ENCODE measurements at places on chromosomes 11 and 22.

GRCh38 chr11:78567209-78567608 is 7.5 kb downstream of the NARS2 start:
- DNase-seq: no peak

GRCh38 chr11:108985945-108986279 is 321.0 kb downstream of the DDX10 start:
- peak; percentile 20 for DNase-seq

- no peak for DNase-seq
Measured at GRCh38 chr11:112249871-112250610, 10.6 kb downstream of the PLET1 start.

- no peak for DNase-seq
Measured at GRCh38 chr22:34886391-34886790, 179.6 kb upstream of the ISX start.

- no peak for DNase-seq
Measured at GRCh38 chr11:10797531-10797930, 11.2 kb downstream of the EIF4G2 start.

GRCh38 chr11:13691286-13691899 is 22.9 kb downstream of the FAR1 start:
- no peak for DNase-seq

DNA sequence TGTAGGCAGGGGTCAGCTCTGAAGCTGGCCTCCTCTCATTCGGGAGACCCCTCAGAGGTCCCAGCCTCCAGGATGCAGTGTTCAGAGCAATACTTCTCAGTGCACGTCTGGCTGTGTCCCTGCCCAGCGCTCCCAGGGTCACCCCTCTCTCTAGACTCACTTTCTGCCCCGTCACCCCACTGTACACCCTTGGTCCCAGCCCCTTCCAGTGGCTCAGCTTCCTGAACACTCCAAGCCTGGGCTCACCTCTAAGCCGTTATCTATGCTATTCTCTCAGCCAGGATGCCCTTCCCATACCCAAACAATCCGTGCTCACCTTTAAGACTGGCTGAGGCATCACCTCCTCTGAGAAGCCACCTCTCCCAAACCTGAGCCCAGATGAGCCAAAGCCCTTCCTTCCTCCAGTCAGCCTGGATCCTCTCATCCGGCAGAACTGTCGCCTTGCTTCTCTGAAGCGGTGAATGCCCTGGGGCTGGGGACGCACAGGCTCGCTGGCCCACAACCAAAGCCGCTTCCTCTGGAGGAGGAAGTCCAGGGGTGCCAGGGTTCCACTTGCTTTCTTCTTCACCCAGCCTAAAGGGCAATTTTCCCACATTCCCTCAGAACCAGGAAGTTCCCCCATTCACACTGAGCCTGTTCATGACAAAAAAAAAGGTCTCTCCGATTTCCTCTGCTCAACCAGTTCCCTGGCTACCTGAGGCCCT is 13.7 kb upstream of the CDKN1C start:
- DNase-seq: no peak

DNA sequence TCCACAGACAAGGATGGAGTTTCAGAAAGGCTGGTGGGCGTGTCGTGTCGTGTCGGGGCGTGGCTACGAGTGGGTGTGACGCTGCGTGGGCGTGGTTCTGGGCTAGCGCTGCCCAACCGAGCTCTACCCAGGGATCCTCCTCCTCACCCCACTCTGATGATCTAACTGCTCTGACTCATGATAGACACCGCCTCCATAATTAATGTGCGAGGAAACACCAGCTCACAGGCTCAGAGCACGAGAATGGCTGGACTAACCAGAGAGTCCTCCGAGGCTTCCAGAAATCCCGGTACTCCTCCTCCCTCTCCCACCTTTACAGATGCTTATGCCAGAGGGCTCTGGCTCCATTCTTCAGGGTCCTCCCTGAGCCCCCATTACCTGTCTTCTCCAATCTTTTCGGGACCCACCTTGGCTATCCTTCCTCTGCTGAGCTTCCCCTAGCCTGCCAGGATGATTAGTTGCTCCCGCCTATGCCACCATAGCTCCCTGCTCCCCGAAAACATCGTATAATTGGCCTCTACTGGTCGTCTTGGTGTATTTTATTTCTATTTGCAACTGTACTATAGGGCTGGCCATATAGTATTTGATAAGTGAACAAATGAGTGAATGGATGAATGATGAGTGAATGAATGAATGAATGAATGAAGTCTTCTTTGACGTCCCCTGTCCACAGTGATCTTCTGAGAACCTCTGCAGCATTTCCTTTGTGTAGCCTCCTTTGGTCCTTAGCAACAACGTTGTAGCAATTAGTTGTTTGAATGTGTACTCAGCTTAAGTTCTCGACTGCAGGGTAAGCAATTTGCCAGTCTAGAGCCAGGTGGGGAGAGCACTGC is 21.7 kb downstream of the TMPRSS13 start:
- DNase-seq: peak; percentile 37

DNA sequence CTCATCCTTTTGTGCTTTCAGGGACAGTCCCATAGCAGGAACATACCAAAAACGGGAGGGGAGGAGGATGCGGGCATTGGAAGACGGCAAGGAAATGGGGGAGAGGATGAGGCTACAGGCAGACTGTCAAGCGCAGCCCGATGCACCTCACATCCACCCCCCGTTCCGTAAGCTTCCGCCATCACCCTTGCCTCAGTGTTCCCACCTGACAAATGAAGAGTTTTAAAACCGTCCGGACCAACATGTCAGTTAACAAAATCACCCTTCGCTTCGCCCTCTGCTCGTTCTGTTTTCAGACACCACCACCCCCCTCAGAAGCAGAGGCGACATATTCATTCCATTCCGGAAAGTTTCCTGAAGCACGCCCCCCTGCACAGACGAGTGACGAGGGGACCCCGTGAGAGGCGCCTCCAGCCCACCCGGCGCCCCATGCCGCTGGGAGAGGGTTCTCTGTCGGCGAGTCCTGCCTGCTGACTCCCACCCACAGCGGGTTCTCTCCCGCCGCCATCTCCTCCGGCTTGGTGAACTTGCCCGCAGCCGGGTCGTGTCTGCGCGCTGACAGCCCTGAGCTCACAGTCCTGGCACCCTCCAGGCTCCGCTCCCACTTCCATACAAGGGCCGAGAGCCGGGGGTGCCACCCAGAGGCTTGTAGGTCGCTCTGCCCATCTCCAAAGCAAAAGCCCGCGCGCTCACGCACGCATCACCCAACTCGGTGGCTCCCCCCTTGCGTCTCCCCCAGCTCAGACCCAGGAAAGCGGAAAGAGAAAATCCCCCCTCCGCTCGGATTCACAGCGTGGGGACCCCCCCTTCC is 1.5 kb downstream of the IGSF9B start:
- no peak for DNase-seq

GRCh38 chr11:62573006-62573591 is 592 bp downstream of the EEF1G start:
- DNase-seq: no peak

DNA sequence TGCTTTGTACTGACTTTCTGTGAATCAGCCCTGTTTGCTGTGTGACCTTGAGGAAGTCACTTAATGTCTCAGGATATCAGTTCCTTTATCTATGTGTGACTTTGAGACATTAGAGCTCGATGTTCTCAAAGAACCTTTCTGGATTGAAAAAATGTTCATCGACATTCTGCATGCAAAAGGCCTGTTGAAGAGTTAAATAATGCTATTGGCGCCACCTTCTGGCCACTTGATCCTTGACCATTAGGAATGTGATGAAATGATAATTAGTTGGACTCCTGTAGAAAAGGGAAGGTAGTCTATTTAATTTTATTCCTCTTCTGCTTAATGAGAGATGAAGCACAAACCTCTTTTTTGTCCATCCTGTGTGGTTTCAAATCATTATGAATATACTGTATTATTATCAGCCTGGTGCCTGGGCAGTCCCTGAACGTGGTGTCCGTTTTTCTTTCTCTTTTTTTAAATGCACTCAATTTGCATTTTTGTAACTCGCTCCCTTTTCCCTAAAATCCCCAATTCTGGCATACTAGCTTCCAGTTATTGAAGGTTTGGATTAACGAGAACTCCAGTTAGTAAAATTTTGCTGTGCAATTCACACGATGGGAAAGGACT is 20.7 kb downstream of the ELF5 start:
- no peak for DNase-seq

- no peak for DNase-seq
Measured at GRCh38 chr11:48122656-48123055, 94.0 kb upstream of the OR4B1 start.

DNA sequence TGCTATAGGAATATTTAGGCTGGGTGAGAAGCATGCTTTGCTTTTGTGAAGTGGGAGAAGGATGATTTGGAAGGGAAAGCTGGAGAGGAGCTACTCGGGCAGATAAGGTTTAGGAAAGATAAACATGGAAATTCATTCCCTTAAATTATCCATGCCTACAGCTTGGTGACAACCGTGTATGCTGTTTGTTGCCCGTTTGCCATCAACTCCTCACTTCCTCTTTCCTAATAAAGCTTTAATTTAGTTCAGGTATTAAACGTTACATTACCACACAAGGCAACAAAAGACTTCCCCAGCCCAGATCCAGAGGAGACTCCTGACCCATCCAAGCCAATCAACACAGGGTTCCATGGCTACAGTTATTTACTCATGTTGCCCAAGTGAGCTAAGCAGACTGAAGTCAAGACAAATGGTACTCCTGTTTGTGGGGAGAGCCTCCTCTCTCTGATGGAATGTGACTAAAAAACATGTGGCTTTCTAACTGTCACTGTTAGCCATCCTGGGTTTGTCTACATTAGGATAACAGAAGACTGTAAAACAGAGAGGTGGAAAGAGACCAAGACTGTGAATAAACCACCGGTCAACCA is 101.7 kb upstream of the GRAMD1B start:
- DNase-seq: no peak

GRCh38 chr11:69166218-69167115 is 10.7 kb downstream of the SMIM38 start:
- peak; percentile 38 for DNase-seq

DNA sequence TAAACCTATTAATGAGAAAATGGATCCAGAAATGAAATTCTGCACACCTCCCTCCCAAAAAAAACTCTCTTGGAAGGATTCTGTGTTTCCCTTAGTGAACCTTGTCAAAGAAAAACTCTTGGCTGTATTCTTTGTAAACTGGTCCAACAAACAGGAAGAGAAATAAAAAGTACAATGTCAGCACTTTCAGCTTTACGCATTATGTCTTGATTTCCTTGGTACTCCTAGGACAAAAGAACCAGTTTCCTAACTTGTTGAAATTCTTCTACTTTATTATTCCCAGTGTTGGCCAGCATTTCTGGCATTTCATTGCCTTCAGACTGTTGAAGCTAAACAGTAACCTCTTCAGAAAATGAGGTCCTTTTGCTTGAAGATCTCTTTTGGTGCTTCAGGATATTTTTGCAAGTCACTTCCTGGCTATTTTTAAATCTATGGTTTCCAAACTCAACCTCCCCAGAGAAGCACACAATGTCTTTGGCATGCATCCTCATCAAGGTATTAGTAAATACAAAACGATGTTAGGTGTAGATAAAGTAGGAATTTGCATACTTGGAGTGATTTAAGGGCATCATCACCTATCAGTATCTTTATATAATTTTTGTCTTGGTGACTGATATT is 342.7 kb downstream of the AASDHPPT start:
- DNase-seq: no peak

DNA sequence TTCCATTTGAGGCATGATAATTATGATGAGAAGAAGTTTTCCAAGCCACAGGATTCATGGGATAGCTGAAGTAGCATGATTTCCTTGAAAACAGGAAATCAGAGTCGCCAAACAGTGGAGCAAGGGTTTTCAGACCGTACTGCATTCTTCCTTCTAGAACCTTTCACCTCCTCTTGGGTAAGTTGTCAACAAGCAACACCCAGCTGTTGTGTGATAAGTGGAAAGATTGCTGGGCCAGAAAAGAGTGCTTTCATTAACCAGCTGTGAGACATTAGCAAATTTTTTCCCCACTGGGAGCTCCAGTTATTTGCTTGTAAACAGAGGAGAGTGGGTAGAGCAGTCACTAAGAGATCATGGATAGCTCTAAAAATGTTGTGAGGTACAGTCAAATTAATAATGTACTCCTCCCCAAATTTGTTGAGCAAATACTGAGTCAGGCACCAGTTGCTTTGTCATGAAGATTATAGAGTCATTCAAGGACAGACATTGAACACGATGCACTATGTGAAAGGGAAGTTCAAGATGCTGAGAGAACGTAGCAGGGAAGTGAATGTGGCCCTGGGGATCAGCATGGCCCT is 11.7 kb upstream of the MPEG1 start:
- DNase-seq: no peak

GRCh38 chr22:38923463-38924346 is 33.7 kb upstream of the APOBEC3A start:
- DNase-seq: peak; percentile 54

DNA sequence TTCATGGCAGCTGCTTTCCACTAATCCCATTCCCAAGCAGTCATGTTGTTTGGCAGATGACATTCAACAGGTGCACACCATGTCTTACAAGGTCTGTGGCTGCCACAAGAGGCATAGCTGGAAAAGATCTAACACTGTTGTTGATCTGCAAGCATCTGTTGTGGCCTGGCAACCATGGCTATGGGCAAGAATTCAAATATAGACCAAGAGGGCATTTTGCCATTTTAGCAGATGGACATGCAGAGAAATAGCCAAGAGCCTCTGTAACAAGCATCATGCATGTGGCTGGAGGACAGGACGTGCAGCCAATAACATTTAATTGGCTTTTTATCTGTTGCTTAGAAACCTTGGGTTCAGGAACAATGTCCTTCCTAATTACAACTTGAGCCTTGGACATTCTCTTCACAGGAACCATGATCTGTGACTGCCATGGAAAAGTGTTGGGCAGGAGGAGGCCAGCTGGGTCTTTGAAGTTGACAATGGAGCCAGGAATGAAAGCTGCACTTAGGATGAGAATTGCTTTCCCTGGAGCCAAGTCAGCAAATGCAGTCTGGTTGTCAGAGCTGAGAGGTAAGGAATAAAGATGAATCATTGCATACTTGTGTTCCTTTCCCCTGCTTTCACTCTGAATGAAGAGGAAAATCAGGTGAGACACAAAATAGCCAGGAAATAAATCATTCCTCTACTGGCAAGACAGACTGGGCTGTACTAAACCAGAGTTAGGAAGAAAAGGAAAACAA is 113.6 kb upstream of the ANO5 start:
- no peak for DNase-seq

GRCh38 chr11:7645206-7645605 is 28.1 kb downstream of the CYB5R2 start:
- DNase-seq: no peak

GRCh38 chr11:23644443-23644842 is 784.2 kb upstream of the CCDC179 start:
- no peak for DNase-seq

DNA sequence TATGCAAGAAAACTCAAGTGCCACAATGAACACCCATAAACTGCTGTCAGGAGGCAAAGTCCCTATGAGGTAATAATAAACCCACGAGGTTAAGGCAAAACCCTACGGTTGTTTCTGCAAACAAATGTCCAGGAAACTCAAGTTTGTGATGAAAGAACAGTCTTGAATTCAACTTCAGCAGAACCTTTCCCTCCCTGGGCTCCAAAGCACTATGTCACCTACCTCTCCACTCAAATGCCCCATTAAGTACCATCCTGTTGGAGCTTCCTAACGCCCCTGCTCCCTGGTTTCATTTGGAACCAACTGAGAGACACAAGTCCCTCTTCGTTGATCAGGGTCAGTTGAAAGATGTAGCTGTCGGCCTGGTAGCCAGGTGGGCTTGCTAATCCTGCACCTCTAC is 2.6 kb upstream of the C11orf91 start:
- no peak for DNase-seq

All from GM04503 (cell line).